NCI-H146 (cell line): ENCODE measurements at places on chromosomes 7 and 10.

GRCh38 chr10:87505366-87506111 is 846 bp downstream of the MINPP1 start:
- peak; percentile 79 for DNase-seq

DNA sequence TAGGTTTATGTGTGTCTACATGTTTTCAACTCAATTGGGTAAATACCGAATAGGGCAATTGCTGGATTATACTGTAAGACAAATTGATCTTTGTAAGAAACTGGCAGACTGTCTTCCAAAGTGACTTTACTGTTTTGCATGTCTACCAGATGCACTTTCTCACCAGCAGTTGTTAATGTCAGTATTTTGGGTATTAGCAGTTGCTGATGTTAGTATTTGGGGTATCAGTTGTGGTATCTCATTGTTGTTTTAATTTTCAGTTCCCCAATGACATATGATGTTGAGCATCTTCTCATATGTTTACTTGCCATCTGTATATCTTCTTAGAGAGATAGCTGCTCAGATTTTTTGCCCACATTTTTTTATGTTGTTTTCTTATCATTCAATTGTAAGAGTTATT is 10.6 kb downstream of the PDE6C start:
- no peak for DNase-seq

DNA sequence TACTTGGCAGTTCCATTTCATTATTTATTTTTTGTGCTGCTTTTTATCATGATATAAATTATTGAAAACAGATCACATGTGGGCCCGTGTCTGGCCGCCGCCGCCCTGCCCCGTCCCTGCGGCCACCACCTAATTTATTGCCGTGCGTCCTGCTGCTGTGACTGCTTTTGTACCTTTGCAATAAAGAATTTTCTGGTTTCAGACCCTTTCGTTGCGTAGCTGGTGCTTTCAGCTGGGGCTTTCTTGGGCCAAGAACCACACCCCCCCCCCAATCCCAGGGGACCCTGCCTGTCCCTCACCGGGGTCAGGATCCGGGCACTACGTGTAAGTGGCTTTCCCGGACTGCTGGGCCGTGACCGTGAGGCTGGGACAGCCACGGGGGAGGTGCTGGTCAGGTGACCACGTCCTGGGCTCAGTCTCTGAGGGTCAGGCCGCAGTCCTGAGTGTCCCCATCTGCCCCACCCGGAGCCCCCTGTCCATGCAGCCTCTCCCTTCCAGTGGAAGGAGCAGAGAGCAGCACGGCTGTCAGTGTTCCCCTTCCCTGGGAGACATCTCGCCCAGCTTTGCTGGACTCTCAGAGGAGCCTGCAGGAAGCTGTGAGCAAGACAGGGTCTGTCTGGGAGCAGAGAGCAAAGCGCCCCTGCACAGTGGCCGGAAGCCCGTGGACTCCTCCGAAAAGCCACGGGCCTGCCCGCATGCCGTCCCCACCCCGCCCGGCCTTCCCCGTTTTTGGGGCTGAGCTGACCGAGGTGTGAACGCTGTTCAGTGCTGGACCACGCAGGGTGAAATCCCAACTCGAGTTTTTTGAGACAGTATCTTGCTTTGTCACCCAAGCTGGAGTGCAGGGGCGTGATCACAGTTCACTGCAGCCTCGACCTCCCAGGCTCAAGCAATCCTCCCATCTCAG is 12.6 kb downstream of the MAFK start:
- no peak for DNase-seq

GRCh38 chr7:4682621-4683042 is 537 bp downstream of the FOXK1 start:
- DNase-seq, result peak; percentile 54

DNA sequence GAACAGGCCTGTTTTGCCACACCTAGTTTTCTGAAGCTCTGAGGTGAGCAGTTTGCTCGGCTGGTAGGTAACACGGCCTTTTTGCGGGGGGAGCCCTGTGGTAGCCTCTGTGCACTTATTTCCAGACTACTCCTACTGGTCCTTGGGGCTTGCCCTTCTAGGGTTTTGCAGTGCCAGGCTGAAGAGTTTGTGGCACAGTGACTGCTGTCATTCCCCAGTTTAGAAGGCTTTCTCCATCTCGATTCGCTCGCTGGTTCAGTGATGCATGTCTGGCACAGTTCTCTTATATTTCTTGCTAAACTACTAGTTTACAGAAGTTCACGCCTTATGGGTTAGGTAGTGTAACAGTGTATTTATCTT is 711 bp downstream of the KIF20B start:
- DNase-seq, result peak; percentile 16

DNA sequence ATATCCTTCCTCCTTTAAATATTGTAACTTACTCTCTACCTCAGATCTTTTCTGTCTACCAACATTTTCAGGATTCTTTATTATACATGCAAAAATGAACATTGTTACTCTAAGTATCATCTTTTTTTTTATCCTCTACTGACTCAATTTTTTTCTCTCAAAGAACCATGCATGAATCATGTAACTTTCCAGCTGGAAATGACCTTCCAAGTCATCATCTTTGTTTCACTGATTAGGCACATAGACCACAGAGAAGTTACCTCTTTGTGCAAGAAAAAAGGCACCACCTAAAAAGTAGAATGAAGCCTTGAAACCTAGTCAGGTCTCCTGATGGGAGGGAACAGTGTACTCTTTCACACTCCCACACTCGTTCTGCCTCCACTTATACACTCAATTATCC is 234.9 kb downstream of the HGF start:
- DNase-seq, result no peak

GRCh38 chr7:92446869-92447344 is 375 bp upstream of the GATAD1 start:
- no peak for DNase-seq

DNA sequence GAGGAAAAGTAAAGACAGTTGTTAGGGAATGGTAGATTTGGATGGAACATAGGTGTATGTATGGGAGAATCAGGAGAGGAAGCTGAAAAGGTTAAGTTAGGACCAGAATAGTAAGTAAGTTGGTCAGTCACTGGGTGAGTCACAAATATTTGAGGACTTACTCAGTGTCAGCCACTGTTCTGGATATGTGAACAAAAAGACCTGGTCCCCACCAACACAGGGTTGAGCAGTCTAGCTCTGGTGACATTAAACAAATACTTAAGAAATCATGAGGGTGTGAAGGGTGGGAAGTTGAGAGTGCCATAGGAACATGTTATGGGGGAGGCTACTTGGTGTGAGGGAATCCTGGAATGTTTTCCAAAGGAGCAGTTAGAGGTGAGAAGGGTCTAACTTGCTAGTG is 246.9 kb downstream of the PTEN start:
- DNase-seq, result no peak
